ENCODE measurements at places on chromosomes 2 and 18. TPM values are rescaled to one million over a fixed set of nuclear protein-coding genes. Genes with fewer than 3 reads are reported as not detected.

- no peak for DNase-seq
Observed at GRCh38 chr2:170377500-170378207, 199.7 kb downstream of the MYO3B start.

- DNase-seq, result no peak
Observed at GRCh38 chr18:1511619-1512311, 607.1 kb downstream of the ADCYAP1 start.

GRCh38 chr18:55906536-55906935, 318.5 kb upstream of the TCF4 start:
- DNase-seq, result no peak

GRCh38 chr2:225192869-225193268, 150.6 kb upstream of the DOCK10 start:
- DNase-seq, result no peak

DNA sequence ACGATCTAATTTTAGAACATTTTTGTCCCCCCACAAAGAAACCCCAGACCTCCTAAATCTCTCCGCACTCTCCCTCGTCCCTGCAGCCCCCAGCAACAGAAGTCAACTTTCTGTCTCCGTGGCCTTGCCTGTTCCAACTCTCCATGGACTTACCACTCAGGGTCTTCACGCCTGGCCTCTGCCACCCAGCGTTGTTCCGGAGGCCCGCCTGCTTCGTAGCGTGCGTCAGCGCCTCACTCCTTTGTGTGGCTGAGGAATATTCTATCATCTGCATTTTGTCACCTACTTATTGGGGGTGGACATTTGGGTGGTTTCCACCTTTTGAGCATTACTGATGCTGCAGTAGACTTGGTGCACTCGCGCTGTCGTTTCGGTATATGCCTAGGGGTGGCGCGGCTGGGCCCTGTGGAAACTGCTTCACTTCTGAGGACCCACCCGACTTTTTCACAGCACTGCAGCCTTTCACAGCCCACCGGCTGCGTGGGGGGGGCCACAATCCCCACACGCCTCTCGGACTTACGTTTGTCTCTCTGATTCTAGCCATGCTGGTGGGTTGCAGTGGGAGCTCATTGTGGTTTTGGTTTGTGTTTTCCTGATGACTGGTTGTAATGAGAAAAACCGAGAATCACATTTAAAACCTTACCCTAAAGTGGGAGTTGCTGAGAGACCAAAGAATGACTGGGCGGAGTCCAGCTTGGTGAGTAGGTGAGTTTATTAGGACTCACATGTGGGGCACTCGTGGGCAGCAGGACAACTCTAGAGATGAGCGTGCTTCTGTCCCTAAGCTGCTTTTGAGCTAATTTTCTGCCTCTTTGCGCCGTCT, 1.4 kb upstream of the HSBP1L1 start:
- DNase-seq, result no peak

Gene PPP1CB
- 235 TPM for total RNA-seq

GRCh38 chr2:167575276-167575675, 672.1 kb downstream of the STK39 start:
- no peak for DNase-seq

Gene GDF7
- total RNA-seq, result 0.15 TPM

DNA sequence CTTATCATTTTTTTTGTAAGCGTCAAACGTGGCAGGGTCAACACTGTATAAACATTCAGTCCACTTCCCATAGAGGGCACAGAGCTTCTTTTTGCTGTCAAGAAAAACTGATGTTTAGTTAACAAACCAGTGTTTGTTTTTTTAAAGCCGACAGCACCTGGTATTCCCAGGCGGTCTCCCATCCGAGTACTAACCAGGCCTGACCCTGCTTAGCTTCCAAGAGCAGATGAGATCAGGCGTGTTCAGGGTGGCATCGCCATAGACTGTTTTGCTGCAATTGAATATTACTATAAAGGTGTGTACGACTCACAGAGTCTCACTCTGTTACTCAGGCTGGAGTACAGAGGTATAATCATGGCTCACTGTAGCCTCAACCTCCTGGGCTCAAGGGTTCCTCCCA, 31.5 kb downstream of the CABYR start:
- DNase-seq, result no peak

Gene MAL
- total RNA-seq, result not detected

- DNase-seq, result no peak
Observed at GRCh38 chr2:194661431-194661830, 995.6 kb upstream of the SLC39A10 start.

GRCh38 chr2:5777131-5777535, 84.9 kb downstream of the SOX11 start:
- no peak for DNase-seq

GRCh38 chr2:224173933-224174332, 134.8 kb upstream of the SERPINE2 start:
- no peak for DNase-seq

Gene RUFY4
- total RNA-seq, result not detected

Gene GAD1
- 0.31 TPM for total RNA-seq

Gene GALR1
- not detected for total RNA-seq

DNA sequence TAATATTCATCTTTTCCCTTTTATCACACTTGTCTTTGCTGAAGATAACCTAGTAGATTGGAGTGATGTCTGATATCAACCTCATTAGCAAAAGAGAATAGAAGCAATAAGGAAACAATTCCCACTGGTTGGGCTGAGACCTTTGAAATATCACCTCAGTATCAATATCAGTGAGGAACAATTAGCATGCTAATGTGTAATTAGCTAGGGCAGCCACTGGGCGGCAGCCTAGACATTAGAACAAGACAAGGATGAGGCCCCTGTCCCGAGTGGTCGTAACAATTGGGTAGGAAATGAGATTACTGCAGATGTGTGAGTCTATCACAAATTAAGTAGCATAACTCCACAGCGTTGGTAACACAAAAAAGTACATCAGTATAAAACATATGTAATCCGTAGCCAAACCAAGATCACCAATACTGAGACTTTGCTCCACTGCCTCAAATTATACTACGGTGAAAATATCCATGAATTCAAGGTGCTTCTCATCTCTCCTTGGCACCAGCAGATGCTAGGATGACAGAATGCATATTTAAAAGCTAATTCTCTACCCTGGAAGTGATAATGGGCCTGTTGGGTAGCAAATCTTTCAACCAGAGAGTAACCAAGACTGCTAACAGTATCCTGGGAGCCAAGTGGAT, 99.1 kb downstream of the ALPK2 start:
- no peak for DNase-seq
